ENCODE measurements at places on chromosomes 16 and 17.

DNA sequence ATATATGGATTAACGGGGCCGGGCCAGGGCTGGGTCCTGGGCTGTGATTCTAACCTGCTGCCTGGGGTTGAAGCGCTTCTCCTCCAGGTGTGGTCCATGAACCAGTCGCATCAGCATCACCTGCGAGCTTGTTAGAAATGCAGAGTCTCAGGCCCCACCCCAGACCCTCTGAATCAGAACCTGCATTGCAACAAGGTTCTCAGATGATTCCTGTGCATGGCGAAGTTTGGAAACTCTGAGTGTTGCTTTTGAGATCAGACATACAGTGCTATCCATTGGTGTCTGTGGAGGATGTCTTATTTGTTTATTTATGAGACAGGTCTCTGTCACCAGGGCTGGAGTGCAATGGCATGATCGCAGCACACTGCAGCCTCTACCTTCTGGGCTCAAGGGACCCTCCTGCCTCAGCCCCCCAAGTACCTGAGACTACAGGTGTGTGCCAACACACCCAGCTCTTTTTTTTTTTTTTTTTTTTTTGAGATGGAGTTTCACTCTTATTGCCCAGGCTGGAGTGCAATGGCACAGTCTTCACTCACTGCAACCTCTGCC, 99.8 kb downstream of the PITPNC1 start:
- DNase-seq = no peak

GRCh38 chr16:15954814-15955151, 5.4 kb downstream of the ABCC1 start:
- DNase-seq = no peak

DNA sequence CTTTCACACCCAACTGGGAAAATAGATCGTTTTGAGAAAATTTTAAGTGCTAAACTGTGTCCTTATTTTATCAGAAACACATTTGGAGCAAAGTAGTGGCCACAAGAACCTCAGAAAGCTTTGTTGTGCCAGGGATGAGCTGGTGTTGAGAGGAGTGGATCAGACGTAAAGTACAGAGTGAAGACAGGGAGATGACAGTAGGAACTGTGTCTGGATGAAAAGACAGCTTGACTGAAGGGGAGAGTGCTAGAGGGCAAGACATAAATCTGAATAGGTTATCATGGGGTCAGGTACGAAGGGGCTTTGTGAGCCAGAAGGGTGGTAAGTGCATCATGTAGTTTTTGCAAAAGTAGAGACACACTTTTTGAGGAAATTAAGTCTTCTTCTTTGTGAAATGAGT, 39.3 kb upstream of the CARMIL2 start:
- no peak for DNase-seq

DNA sequence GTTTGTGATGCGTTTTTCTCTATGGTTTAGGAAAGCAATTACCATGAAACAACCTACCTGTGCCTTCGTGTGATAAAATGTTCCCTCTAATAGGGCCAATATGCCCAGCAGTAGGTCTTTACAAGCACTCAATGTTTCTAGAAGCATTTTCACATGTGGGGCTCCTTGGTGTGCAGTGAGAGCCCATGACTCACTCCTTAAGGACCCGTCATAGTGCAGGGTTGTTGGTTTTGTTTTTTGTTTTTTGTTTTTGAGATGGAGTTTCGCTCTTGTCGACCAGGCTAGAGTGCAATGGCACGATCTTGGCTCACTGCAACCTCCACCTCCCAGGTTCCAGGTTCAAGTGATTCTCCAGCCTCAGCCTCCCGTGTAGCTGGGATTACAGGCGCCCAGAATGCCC, 31.1 kb upstream of the ZFP90 start:
- no peak for DNase-seq

DNA sequence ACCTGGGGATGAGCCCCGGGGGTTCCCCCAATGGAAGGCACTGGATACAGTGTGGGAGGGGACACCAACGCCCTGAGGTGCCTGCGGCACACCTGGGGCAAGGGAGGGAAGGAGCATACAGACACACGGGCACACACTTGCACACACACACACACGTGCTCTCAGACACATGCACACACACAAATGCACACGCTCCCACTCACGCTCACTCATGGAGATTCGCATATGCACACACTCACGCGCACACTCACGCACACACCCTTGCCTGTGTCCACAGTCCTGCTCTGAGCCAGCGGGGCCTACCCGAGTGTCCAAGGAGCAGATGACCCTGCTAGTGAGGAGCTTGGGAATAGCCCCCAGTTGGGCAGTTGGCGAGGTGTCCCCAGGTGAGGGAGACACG, 16.7 kb upstream of the PVALEF start:
- DNase-seq = no peak

GRCh38 chr16:24075931-24076716, 180.0 kb upstream of the CACNG3 start:
- DNase-seq = no peak

DNA sequence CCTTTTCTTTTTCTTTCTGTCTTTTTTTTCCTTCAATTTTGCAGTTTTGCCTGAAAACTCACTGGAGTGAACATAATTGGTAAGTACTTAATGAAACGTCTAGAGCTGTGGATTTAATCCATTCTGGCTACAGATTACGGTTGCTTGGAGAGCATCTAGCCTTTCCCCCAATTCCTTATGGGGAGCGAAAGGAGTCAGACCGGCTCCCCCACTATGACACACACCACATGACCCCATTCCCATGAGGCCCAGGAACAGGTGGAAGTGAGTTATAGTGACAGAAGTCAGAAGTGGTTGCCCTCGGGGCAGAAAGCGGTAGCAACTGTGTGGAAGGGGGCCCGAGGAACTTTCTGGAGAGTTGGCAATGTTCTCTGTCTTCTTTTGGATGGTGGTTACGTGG, 41.2 kb downstream of the EMP2 start:
- DNase-seq = no peak

- DNase-seq = no peak
Measured at GRCh38 chr17:28861393-28862203, 6.8 kb downstream of the ERAL1 start.

All from fibroblast of upper back skin (primary cell).